ENCODE measurements at places on chromosomes 7 and 10.

GRCh38 chr7:67821116-67821515 lies 824.5 kb downstream of the TYW1 start:
- no peak for DNase-seq

GRCh38 chr10:102106998-102107397 lies 13.2 kb downstream of the LDB1 start:
- no peak for DNase-seq

DNA sequence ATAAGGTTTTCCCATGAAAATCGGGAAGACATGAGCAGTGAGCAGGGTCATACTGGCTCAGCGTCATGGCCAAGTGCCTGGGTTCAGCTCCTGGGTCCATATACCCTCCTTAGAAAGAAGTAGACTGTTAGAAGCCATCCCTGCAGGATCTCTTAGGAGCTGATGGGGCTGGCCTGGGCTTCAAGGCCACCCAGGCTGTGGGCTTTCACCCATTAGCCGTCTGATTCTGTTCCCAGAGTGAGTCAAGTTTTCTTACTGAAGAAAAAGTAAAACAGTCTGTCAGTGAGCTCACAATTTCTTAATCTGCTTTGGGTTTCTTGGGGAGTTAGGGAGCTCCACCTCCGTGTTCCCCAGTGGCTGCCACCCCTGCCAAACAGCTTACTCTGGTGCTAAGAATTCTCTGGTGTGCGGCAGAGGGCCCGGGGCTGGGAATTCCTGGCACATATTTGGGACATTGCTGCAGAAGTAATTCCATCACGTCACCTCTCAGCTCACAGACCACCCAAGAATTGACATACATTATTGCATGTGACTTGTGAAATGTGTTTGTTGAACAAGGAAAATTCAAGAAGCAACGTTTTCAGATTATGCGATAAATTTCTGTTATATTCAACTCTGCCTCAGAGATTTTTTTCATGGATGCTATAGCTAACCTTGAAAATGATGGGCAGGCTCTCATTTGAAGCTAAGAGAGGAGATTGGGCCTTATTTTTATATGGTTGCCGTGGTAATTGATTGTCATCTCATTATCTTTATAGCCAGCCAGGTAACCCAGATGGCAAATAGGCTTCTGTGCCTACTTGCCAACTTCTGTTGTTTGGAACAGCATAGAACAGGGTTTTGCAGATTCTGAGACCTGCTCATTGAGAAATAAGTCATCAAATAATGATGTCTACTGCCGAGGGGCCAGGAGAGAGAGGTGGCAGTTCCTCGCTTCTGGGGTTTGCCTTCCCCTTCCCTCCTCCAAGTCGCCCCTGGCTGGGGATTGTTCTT lies 166.4 kb downstream of the CHN2 start:
- DNase-seq, result no peak

DNA sequence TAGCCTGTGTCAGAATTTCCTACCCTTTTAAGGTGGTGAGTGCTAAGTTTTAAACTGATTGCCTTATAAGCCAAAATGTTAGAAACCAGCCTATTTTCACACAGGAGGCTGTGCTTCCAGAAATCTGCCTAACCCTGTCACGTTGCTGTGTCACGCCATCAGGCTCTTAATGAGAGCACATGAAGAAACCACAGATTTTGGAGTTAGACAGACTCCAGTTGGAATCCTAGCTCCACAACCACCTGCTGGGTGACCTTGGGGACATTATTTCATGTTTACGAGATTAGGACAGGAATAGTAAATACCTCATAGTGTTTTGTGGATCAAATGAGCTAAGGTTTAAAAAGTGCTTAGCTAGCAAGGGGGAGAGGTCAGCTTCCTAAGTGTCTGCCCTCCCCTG lies 321.8 kb downstream of the DPP6 start:
- DNase-seq, result no peak

GRCh38 chr7:99473315-99473596 lies 566 bp downstream of the ZNF789 start:
- DNase-seq, result no peak

DNA sequence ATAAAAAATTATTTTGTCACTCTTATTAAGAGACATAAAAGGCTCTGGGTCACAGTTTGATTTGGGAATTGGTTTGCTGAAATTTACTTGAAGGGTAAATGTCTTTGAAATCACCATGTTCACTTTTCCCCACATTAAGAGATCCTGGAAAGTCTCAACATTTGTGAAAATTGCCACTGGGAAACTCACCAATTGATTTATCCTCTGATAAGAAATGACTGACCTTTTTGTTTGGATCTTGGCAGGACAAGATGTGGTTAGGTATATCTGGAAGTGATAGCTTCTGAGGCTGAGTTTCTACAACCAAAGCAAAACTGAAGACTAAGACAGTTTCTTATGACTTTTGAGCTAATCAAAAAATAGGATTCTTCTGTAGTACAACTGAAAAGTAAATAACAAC lies 107.1 kb upstream of the TMEM106B start:
- no peak for DNase-seq

- no peak for DNase-seq
These were observed 42.0 kb downstream of the ZNF467 start for GRCh38 chr7:149731207-149731955.

DNA sequence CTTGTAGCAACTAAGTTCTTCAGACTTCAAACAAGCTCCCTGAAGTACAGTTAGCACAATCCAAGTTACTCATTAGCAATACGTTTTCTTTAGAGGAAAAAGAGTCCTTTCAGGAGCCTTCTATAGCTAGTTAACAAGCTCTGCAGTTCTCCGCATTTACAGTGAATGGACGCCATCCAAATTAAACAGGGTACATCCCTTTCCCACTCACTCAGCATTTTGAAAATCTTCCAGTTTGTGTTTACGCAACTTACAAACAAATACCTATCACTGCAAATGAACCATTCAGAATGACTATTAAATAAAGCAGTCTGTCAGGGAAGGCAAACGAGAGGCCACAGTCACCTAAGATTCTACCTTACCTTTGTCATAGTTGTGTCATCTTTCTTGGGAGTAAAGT lies 84.5 kb downstream of the RNF32 start:
- DNase-seq, result no peak

DNA sequence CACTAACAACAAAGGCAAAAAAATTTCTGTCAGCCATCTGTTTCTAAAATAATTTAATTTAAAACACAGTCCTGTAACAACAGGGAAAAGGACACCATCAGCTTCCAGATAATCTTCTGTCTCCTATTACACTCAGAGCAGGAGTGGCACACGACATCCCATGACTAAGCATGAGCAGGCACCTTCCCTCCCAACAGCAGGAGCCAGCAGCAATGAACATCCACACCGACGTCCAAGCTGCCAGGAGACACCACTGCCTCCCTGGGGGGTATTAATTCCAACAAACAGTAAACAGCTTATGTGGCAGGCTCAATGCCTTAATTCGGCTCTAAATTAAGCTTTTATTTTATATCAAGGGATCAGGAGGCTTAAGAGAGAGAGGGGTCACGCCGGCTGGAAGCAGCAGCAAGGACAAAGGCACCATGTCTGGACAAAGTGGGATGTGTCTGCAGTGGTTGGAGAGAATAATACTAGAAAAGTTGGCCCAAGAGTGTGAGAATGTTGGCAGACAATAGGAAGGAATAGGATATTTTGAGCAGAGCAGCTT lies 45.7 kb downstream of the KIAA1549 start:
- peak; percentile 71 for DNase-seq

DNA sequence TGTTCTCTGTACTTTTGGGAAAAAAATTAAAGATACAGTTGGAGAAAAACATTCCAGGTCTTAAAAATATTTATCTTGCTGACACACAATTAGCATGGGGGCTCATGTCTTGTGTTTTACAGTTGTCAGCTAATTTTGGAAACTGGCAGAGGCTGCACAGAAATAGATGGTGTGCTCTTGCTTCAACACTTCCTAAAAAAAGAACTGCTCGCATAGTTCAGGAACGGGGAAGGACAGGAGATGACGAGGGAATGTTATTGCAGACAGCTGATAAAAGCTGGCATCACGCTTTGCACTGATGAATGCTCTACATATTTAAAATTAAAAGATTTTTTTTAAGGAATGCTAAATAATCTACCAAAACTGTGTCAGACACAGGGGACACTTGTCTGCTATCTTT lies 103.5 kb upstream of the CELF2 start:
- no peak for DNase-seq

- DNase-seq, result no peak
These were observed 30.2 kb upstream of the IKZF1 start for GRCh38 chr7:50274361-50274760.

- no peak for DNase-seq
These were observed 103.6 kb downstream of the PRPF18 start for GRCh38 chr10:13690281-13690825.

- DNase-seq, result no peak
These were observed 55.8 kb upstream of the PFKFB3 start for GRCh38 chr10:6146921-6147320.

DNA sequence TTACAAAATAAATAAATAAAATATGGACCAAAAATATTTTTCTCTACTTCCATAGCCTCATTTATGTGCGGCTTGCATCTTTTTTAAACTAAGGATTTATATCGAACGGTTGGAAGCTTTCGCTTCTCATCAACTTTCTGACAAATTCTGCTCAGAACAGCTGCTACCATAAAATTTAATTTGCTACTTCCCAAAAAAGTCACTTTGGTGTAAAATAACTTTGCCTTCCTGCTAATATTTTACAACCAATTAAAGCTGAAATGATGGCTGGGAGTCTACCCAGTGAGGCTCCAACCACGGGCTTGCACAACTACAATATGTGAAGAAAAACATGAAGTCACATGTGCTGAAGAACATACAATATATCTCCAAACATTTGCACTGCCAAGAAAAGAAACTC lies 253.1 kb upstream of the NEBL start:
- no peak for DNase-seq

DNA sequence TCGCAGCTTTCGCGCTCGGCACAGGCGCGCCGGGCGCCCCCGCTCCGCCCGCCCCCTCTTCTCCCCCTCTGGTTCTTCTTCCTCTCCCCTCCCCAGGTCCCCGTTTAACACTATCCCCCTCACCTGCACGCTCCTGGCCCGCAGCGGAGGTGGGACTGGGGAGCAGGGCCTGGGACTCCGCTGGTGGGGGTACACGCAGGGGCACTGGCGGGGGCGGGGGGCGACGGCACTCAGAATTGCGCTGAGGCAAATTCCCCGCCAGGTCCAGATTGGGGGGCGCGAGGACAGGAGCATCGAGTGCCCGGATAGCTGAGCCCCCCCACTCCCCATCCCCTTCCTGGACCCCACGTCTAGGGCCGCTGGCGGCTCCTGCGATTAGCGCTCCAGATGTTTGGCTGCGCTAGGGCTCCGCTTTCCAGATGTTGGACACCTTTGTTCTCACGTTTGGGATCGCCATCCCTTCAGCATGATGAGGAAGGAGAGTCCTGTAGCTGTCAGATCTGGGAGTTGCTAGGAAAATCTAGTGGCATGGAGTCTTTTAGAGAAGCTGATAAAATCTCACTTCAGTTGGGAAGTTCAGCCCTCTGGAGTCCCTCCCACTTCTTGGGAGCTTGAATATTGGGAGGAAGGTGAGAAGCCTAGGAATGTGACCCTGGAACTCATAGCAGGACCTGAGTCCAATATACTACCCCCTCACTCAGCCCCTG lies 31.4 kb upstream of the PAX2 start:
- DNase-seq, result no peak

DNA sequence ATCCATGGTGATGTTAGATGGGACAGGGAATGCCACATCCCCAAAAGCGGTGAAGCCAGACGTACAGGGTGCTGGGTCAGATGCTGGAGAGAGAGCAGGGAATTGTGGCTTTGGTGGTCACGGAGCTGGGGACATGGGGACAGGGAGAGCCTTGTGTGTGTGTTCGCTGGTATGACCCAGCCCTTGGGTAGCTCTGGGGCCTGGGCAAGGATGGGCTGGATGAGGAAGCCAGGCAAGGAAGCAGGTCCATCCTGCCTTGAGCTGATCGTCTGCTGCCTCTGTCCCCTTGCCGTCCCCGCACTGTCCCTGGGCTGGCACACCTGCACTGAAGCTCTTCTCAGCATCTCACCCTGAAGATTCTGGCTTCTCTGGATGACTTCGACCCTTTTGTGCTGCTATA lies 15.4 kb upstream of the CLDN4 start:
- DNase-seq, result no peak

DNA sequence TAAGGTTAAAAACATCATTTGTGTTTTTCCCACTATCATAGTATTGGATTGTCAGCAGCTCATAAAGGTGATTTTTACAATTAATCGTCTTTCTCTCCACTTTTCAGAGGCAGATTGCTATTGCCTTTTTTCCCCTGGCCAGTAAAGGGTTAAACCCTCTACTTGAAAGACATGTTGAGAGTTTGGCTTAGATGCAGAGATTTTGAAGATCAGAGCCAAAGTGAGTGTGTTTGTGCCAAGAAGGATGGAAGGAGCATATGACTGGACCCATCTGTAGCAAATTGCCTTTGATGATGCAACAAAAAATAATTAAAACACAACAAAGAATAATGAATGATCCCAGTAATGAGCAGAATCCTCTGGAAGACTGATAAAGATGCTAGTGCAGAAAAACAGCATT lies 373.1 kb downstream of the MALRD1 start:
- DNase-seq, result no peak

DNA sequence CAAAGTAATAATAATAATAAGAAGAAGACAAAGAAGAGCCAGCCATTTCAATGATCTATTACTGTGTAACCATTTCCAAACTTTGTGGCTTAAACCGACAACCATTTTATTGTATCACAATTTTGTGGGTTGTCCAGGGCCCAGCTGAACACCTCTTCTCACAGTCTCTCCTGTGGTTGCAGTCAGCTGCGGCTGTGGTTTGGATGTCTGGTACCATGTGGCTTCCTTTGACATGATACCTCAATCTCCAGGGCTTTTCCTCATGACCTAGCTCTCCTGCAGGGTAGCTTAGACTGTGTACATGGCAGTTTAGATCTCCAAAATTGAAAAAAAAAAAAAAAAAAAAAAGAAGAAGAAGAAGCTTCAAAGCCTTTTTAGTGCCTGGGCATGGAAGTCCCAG lies 72.6 kb upstream of the NFKB2 start:
- DNase-seq, result no peak

- DNase-seq, result no peak
These were observed 77.5 kb upstream of the ADAM12 start for GRCh38 chr10:126465771-126466170.

- no peak for DNase-seq
These were observed 164.5 kb upstream of the AGR3 start for GRCh38 chr7:17046259-17046658.

GRCh38 chr7:31022726-31023125 lies 29.4 kb upstream of the ADCYAP1R1 start:
- DNase-seq, result no peak

- DNase-seq, result no peak
These were observed at the start of gene FAM171A1 for GRCh38 chr10:15370856-15371701. Gene FAM171A1 (minus strand): TSS chr10:15371289. CDS start chr10:15371052, 237 bp downstream.

DNA sequence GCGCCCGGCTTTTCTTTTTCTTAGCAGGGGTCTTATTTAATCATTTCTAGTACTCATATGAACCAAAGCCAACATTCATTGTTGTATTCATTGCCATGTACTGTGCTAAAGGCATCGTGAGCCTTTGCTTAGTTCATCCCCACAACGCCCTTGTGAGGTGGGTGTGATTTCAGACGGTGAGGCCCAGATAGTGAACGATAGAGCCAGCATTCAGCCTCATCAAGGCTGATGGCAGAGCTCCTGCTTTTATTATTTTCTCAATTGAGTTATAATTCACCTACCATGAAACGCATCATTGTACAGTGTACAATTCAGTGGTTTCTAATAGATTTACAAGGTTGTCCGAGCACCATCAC lies 50.1 kb downstream of the HK1 start:
- no peak for DNase-seq

Data from SW 1271 (cell line).